Activated CD8-positive, alpha-beta T cell treated with anti-CD3 and anti-CD28 coated beads, Interleukin-2, amount 10 ng/mL, durations not matched to agents 7 days and 5 days (primary cell): ENCODE measurements at places on chromosomes 3 and 15.
A peak's percentile ranks its signal among the peaks of the same experiment; 100 is the strongest.

GRCh38 chr3:129448186-129448895 lies 8.3 kb downstream of the IFT122 start:
- no peak for DNase-seq

GRCh38 chr15:88663141-88663621 lies 24.4 kb downstream of the ISG20 start:
- DNase-seq = no peak

DNA sequence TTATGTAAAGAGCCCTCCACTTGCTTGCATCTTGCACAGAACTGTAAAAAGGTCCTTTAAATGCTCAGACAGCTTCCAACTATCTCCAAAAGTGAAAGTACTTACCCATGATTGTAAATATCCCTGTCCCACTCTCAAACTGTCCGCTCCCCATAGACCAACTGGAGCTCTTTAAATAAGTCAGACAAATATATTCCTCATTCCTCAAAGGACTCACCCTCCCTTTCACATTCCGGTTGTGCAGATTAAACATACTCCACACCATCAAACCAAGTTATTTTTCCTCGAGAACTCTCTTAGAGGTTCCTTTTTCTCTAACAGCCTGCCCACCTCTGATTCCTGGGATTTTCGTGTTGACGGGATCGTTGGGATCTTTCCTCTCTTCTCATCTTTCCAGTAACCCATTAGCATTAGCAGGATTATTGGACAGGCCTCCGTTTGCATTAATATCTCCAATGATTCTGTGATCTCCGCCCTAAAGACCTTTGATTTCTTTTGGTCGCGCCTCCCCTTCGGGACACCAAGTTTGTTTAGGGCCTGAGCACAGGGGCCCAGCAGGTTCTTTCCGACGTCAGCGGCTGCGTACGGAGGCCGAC lies 763 bp downstream of the GOLGB1 start:
- peak; percentile 28 for DNase-seq

DNA sequence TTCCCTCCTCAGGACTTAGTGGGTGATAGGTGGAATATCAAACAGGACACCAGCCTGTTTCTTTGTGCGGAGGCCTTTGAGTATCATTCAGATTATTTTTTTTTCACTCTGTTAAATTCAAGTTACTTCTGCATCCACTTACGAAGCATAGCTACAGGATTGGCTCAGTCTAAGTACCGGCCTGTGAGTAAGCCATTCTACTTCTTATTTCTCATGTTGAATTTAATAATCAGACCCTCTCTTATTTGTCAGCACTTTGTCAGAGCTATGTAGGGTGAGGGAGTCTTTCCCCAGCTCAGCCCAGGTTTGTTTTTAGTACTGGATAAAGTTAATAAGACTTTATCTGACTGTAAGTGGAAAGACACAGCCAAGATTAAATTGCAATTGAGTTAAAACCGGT lies 54.7 kb downstream of the ITPR1 start:
- no peak for DNase-seq

DNA sequence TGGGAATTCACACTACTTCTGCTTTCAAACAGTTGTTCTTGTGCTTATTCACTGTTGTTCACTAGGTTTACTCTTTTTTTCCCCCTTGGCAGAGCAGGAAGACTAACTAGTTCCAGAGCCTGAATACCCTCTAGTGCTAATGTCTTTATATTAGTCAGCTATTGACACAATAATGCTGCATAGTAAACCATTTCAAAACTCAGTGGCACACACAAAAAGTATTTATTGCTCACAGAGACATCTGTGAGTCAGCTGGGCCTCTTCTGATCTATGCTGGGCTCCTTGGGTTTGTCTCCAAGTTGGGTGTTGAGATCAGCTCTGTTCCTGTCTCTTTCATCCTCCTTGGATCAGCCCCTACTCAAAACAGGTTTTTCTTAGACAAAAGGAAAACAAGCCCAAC lies 51.1 kb downstream of the RSRC1 start:
- DNase-seq = no peak

GRCh38 chr15:64776402-64776786 lies 1.0 kb upstream of the RBPMS2 start:
- no peak for DNase-seq

DNA sequence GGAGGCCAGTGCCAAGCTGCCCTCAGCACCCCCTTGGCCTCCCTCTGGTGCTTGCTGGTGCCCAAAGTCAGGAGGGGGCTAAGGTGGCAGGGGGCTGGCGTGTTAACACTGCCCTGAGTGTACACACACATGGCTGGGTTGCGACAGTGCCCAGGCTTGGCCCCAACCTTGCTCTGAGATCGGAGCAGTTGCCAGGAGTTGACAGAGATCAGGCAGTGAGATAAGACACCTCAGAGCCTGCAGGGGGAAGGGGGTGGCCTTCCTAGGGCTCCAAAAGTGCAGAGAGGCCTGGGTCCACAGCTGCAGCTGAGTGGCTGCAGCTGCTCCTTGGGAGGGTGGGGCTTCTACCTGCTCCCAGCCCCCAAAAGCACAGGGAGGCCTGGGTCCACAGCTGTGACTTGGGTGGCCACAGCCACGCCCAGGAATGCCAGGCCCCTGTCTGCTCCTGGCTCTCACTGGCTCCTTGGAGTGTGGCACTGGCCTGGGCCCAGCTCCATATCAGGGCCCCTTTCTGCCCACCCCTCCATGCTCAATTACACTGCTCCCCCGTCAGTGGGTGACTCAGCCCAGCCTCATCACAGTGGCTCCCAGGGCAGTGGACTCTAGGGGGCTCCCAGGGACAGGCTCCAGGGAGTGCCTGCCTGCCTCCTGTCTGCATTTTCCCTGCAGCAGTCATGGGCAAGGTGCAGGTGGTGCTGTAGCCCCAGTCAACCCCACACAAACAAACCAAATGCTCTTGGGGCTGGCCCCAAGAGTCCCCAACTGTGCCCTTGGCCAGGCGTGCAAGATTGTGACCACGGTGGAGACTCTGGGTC lies 56.4 kb upstream of the C15orf39 start:
- no peak for DNase-seq

DNA sequence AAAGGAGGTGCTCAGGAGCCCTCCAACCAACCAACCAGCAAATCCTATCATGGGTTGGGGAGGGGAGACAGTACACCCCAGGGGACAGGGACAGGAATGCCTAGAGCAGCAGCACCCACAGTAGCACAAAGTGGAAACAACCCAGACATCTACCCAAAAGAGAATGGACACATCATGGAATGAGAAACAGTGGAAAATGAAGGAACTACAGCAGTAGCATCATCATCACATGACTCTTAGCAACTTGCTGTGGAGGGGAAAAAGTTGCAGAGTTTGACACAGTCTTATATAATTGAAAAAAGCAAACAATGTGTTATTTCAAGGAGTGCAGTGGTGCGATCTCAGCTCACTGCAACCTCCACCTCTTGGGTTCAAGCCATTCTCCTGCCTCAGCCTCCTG lies 11.0 kb downstream of the C3orf22 start:
- DNase-seq = no peak

DNA sequence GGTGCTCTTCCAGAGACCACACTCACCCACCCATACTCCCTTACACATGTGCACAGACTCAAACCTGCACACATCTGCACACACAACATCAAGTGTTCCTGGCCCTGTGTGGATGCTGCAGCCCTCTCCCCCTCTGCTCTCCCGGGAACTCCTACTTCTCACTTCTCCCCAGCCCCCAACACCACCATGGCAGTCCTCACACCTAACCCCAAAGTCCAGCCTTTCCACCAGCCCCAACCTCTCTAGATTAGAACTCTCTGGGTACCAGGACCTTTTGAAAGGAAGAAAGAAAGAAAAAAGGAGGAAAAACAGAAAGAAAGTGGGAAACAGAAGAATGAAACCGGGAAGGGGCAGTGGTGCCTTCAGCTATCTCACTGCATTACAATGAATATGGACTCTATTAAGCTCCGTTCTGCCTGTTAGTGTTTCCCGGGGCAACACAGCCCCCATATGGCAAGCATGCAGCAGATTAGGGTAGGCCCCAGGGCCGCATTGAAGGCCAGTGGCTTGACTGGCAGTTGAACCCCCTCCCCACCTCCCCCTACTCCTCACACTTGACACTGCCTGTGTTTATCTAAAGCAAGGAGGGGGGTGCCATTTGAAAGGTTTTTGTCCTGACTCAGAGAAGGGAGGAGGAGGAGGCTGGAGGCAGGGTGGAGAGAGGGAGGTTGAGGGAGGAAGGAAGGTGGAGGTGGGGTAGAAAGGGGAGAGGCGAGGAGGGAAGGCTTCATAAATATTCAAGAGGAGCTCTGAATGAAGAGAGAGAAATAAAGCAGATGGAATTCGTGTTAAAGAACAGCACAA lies 30.1 kb downstream of the BOC start:
- no peak for DNase-seq

- no peak for DNase-seq
Measured at GRCh38 chr15:85298941-85299340, 81.5 kb upstream of the AKAP13 start.

DNA sequence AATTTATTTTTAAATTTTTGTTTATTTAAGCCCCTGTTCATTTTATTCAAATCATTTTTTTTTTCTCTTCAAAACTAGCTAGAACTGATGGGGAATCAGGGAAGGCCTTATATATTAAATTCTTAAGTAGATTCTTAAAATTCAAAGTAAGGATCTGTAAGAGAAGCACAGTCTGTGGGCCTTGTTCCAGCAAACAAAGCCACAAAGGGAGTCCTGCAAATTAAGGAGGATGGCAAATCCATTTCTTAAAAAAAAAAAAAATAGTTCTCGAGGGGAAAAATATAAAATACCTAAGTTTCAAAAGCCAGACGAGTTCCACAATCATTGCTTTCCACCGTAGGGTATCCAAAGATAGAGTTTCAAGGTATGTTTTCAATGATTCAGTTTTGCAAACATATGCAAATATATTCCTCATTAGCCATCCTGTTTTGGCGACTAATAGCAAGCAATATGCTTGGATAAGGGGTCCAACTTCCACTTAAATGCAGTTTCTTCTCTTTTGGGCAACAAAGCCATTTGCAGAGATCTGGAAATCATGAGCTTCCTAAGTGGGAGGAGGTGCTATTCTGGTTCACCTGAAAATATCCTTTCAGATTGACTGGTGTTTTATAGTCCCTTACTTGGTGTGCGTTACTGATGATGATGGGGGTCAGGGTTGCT lies 46.8 kb downstream of the CDIN1 start:
- no peak for DNase-seq

- DNase-seq = no peak
Measured at GRCh38 chr15:94066046-94066445, 165.3 kb upstream of the MCTP2 start.

GRCh38 chr3:182234881-182235280 lies 523.2 kb downstream of the SOX2 start:
- DNase-seq = no peak

GRCh38 chr3:123089611-123090331 lies 22.9 kb downstream of the PDIA5 start:
- no peak for DNase-seq

- no peak for DNase-seq
Measured at GRCh38 chr15:87498560-87498959, 758.0 kb downstream of the NTRK3 start.

GRCh38 chr3:62361824-62362223 lies 11.5 kb downstream of the FEZF2 start:
- DNase-seq = no peak
